ENCODE measurements at places on chromosomes 2 and 18.

GRCh38 chr18:32048507-32049091 lies 30.0 kb downstream of the RNF125 start:
- no peak for DNase-seq

- DNase-seq, result no peak
Observed at GRCh38 chr2:203532957-203533658, 2.0 kb downstream of the RAPH1 start.

DNA sequence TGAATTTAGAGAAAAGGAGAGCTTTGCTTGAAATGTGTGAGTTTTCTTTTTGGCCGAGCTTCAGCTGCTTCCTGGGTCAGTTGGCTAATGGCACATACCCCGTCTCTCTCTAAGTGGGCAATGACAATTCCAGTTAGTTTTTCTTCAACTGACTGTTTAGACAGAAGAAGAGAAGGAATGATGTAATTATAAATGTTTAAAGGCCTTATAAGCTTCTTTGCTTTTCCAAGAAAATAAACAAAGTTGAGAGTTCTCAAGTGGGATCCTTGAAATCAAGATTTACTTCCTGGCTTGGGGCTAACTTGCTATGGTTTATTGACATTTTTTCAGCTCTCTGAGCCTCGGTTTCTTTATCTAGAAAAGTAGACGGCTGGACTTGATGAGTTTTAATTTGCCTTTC lies 794.9 kb upstream of the ACVR2A start:
- no peak for DNase-seq

DNA sequence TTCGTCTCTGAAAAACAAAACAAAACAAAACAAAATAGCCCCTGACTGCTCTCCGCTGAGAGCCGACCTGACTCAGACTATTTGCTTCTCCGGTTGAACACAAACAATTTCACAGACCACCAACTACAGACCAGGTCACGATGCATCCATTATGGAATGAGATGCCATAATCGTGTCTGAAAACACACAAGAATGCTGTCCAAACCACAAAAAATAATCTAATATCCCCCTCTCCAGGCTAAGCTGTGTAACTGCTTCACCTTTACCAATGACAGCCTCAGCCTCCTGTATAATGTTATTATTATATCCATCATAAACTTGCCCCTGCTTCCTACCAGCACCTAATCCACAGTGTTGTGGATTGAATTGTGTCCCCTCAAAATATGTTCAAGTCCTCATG lies 114.7 kb downstream of the DNAH6 start:
- DNase-seq, result no peak

GRCh38 chr2:3168230-3168891 lies 209.3 kb downstream of the EIPR1 start:
- no peak for DNase-seq

Data from Right ventricle myocardium inferior (tissue), 1 donor.